ENCODE measurements at places on chromosomes 5 and 9.

- DNase-seq, result no peak
Observed at GRCh38 chr9:73024601-73025034, 71.8 kb upstream of the ALDH1A1 start.

DNA sequence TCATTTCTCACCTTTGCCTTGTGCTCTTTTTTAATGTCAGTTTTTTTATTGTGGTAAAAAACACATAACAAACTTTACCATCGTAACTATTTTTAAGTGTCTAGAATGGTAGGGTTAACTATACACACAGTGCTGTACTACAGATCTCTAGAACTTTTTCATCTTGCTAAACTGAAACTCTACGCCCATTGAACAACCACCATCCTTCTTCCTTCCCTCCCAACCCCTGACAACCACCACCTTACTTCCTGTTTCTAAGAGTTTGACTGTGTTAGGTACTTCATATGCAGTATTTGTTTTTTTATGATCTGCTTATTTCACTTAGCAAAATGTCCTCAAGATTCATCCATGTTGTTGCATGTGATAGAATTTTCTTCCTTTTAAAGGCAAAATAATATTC is 54.9 kb downstream of the PSAT1 start:
- DNase-seq, result no peak

DNA sequence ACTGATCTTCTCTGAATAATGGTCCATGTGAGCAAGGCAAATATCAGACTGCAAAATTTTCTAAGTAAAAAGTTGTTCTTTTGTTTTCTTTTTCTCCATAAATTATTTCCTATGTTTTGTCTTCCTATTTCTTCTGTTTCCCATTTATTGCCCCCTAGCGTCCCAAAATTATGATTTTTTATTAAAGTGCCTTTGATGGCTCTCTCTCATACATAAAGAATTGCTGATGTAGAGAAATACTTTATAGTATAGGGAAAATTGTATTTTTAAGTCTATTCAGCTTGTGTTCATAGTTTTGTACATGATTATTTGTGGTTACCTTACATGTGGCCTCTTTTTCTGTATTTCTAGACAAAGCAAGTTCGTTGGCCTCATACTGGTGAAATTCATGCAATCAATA is 1031.2 kb downstream of the EFNA5 start:
- DNase-seq, result no peak

GRCh38 chr5:112472614-112473013 is 53.5 kb upstream of the EPB41L4A start:
- DNase-seq, result no peak

DNA sequence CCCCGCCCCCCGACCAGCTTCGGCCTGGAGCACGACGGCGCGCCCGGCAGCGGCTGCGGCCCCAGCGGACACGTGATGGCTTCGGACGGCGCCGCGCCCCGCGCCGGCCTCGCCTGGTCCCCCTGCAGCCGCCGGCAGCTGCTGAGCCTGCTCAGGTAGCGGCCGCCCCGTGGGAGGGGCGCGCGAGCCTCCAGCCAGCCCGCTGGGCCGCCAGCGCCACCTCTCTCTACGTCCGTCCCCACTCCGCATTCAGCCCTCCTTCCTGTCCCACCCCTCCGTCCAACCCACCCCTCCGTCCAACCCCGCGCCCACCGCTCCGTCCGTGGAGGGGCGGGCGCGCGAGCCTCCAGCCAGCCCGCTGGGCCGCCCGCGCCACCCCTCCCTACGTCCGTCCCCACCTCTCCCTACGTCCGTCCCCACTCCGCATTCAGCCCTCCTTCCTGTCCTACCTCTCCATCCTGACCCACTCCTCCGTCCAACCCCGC is 6.5 kb downstream of the ADAMTS13 start:
- DNase-seq, result no peak

- no peak for DNase-seq
Observed at GRCh38 chr9:37382982-37383357, 39.5 kb upstream of the GRHPR start.

- DNase-seq, result no peak
Observed at GRCh38 chr5:88489364-88489763, 220.7 kb upstream of the TMEM161B start.

DNA sequence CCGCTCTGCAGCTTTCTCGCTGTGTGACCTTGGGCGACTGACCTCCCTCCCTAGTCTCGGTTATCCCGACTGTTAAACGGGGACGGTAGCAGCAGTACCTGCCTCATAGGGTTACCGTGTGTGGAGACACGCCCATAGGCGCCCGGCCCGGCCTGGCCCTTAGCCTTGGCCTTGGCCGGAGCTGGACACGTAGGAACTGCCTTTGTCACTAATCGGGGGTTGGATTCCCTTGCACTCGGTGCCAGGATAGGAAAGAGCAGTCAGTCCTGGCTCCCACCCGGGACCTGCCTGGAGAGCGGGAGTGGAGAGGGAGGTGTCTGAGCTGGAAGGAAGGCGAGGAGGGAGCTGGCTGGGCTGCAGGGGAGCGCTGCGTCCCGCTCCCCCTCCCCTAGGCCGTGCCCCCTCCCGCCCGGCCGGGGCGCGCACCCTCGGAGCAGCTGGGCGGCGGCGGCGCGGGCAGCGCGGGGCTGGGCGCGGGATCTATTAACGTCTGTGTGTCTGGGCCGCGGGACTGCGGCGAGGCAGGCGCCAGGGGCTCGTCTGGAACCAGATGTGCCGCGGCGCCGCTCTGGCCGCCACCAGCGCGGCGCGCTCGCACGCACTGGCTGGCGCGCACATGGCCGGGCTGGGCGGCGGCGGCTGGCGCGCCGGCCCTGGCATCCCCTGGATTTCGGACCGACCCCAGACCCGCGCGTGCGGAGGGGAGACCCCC is 31.7 kb downstream of the PRRX2 start:
- DNase-seq, result no peak

- no peak for DNase-seq
Observed at GRCh38 chr9:133713150-133713959, 24.8 kb downstream of the SARDH start.

- no peak for DNase-seq
Observed at GRCh38 chr9:19460243-19460642, 51.4 kb downstream of the ACER2 start.

- no peak for DNase-seq
Observed at GRCh38 chr5:155575861-155576260, 562.3 kb downstream of the KIF4B start.

- peak; percentile 22 for DNase-seq
Observed at GRCh38 chr5:7745882-7746610, 104.9 kb downstream of the CFAP90 start.

DNA sequence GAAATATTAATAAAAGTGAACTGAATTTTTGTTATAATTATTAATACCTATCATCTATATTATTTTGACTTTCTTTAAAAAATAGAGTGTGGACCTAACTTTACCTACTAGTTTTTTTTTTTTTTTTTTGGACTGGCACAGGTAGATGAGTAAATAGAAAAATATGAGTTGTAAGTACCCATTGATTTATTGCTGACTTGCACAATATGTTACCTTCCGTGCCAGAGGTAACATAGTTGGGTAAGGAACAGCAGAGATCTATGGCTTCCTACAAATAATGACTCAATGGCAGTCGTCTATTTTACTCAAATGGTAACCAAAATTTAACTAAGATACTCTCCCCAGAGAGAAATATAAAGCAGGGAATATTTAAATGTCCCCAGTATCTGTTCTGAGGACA is 1212.8 kb downstream of the PTPRD start:
- no peak for DNase-seq

DNA sequence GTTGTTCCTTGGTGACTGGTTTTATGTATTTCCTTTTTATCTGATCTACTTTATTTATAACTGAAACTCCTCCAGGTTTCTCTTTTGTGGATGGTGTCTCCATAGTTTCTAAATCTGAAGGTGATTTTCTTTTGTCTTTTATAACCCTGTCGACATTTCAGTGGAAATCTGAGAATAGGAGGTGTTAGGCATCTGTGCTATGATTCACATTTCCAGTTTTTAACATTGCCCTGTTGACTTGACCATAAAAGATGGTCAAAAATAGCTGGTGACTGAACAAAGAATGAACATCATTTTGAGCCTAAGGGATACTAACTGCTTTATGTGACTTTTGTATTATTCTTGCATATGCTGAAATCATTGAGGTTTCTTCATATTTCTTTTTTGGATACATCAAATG is 190.5 kb downstream of the PCSK1 start:
- DNase-seq, result no peak

DNA sequence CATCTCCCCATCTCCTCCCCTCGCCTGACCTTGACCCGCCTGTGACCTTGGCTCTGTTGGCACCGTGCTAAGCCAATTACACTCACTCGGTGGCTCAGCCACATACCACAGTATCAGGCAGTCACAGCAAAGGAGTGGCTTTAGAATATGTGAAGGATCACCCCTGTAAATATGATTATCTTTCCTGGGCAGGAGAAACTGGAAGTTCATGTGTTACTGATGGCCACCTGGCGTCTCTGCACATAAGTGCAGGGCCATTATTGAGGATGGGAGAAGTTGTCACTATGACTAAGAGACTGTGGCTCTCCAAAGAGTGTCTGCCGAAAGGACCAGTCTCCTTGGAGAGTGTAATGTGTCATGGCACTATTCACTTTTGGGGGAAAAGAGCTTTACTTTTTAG is 116.9 kb upstream of the S1PR3 start:
- DNase-seq, result no peak

GRCh38 chr9:89991204-89991790 is 386.5 kb downstream of the GADD45G start:
- no peak for DNase-seq

DNA sequence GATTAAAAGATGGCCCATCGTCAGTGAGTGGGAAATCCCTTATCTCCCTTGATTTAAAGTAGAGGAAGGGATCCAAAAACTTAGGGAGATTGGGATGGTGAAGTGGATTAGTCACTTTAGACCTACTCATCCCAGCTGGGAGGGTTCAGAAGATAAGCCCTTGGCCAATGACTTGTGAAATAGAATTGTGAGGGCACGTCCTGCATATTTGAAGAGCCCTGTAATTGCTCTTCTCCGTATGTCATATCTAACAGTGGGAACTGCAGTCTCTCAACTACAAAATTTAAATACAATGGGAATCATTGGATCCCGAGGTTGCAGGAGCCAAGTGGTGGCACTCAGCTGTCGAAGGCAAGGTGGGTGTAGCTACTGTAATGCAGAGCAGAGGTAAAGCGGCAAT is 65.4 kb upstream of the C9orf72 start:
- DNase-seq, result no peak

GRCh38 chr5:175460126-175460525 is 16.1 kb upstream of the DRD1 start:
- no peak for DNase-seq

DNA sequence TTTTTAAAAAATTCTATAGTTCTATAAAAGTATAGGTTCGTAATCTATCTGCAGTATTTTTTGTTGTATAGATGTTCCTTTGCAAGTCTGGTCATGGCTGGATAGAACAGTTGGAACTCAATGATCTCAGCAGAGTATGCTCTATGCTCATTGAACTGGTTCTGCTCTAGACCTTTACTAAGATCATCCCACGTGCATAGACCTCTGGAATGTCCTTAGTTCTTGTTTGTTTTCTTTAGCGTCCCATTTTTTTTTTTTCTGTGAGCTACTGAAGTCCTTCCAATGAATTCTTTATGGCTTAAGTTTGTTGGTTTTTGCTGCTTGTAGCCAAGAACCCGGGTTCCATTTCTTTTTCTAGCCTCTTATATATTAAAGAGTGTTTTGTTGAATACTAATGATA is 3.5 kb downstream of the TMEM38B start:
- DNase-seq, result no peak

DNA sequence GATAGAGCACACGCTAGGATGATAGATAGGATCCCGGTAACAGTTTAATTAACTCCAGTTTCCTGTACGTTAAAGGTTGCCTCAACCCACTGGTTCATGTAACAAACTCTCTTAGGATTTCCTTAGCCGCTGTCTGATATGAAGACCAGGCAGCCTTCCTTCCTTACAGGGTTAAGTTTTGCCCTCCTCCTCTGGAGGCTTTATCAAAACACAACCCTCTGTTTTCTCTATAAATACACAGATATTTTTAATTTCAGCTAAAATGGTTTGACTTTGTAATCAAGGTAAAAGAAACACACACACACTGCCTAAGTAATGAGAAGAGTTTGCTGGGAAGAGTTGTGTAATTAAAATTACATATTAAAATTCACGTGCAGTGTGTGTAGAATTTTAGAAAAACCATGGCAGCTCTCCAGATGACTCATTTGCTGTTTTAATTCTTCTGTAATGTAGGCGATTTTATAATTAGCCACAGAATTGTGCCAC is 369.8 kb downstream of the CSNK1G3 start:
- DNase-seq, result no peak

GRCh38 chr5:39808656-39809055 is 383.9 kb upstream of the DAB2 start:
- no peak for DNase-seq

- no peak for DNase-seq
Observed at GRCh38 chr5:172243302-172243701, 40.3 kb downstream of the UBTD2 start.

DNA sequence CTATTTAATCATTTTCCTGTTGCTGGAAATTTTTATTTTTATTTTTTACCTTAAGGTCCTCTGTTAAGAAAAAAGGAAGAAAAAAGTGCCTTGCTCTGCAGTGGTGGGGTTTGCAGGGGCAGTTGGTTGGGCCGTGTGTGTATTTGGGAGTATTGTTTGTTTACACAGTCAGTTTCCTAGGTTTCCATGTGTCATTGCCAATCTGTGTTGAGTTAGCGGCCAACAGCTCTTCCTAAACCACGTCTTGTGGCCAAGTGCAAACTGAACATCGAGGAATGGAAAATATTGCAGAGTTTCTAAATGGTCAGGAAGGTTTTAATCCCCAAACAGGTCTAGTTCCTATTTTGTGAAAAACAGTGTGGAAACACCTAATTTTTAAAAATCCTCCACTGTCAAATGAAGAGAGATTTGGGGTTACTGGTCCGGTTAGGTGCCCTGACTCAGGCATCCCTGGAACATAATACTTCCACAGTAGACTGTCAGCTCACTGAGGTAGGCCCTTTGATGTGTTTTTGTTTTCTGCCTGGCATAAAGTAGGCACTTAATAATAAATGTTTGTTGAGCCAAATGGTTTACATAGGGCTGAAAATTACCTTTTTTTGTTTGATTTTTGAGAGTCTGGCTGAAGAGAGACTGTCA is 37.0 kb downstream of the MAMDC2 start:
- DNase-seq, result no peak

DNA sequence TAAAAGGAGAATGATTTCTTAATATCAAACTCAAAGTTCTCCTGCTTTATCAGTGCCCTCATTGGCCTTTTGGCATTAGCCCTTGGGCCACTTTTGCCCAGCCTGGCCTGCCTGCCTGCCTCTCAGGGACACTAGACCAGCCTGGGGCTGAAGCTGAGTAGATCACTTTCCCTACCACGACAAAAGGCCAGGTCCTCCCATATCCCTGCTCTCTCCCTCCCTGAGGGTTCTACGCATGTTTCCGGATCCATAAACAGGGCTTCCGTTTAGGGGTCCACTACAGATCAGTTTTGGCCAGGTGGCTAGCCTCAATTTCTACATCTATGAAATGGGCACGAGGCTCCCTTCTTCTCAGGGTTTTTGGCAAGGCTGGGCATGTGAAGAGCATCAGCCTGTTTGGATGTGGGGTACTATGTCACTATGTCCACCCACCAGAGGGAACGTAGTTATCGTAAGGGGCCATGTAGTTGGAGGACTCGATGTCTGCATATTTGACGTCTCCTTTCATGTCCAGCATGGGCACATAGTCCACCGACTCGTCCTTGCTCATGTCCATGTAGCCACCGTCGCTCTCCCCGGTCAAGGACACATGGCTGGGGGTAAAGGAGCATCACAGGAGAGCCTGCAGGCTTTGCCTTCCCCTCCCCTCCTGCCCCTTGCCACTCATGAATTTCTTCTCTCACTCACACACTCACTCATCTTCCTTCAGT is 34.0 kb downstream of the PDGFRB start:
- no peak for DNase-seq

- DNase-seq, result no peak
Observed at GRCh38 chr5:170280011-170280493, 17.5 kb downstream of the LCP2 start.
